ENCODE measurements at places on chromosomes 5 and 9.

- no peak for DNase-seq
Observed at GRCh38 chr5:112165399-112165798, 253.7 kb downstream of the EPB41L4A start.

DNA sequence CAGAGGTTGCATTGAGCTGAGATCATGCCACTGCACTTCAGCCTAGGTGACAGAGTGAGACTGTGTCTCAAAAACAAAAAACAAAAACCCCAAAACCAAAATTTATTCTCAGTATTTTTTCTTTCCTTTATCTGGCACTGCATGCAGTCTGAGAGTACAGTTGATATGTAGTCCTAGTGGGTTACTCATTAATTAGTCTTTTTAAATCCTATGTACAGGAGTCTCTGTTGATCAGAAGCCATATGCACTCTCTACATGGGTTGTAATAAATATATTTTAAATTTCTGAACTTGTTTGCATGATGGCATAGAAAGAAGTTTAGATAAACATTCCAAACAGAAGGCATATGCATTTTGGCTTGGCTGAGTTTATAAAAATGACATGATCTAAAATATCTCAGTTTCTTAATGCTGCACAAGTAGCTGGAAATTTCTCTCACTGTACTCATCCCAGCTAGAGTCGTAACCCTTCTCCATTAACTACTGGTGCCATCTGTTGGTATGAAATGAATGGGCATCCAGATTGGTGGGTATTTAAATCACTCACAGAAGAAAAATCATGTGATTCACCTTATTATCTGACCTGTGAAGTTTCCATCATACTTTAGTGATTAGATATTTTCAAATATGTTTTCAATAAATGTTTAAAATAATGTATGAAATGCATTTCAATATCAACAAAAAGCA is 284.8 kb downstream of the CTNND2 start:
- DNase-seq = no peak

DNA sequence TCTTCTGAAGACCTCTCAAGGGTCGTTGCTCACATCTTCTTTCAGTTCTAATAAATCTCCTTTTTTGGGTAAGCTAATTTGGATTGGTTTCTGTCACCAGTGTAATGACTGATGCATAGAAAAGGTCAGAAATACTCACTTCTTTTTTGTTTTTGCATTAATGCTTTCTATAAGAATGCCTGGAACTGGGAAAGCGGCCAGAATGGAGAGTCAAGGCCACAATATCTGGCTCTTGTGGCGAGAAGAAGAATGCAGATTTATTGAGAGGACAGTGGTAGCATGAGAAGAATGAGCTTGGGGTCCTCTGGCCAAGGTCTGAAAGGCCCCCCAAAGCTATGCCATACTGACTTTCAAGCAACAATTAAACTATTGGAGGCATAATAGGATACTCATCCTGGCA is 88.0 kb upstream of the SLC12A2 start:
- no peak for DNase-seq

GRCh38 chr5:65203746-65204145 is 278.0 kb downstream of the ADAMTS6 start:
- no peak for DNase-seq

DNA sequence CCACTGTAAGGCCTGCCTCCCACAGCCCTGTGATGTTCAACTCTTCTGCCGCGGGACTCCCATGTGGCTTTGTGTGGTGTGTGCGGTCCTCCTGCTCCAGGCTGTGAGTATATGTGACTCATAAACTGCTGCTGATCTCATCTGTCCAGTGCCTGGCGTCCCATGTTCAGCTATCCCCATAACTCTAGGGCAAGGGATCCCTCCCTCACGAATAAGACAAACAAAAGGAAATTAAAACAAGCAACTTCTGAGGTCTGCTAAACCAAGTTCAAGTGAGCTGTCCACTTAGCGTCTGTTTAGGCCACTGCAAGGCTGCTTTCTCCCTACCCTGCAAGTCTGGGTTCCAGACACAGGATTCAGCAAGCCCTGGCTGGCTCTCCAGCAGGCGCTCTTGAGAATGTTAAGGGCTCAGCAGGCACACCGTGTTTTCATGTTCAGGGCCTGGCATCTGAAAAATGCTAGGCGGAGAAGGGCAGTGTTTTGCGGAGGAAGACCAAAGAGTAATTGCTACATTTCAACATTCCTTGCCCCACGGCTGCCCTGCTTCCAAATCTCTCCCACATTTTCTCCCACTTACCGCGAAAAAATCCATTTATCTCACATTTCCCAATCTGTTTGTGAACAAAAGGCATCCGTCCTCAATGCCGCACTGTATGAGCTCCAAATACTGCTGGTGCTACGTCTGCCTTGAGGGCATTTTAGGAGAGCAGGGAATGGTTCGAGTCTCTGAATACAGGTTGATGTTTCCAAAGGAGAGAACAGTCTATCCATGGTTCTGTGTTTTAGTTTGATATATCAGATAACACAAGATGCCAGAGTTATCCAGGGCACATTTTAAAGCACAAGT is 280.2 kb downstream of the SEMA5A start:
- no peak for DNase-seq

DNA sequence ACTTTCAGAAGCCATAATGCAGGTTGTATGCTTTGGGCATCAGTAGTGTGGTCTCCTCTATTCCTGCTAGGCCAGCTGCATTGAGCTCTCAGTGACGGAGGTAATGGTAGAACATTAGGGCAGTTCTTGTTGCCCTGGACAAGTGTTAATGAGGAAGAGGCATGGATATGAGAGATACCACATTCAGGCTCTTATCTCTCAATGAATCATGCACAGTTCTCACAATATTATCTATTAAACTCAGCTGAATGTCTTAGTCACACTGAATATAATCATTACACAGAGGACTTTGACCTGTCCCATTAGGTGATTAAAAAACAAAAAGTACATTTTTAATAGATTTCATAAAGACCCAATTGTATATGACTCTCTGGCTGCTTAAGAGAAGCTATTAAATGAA is 76.6 kb upstream of the SSBP2 start:
- no peak for DNase-seq

DNA sequence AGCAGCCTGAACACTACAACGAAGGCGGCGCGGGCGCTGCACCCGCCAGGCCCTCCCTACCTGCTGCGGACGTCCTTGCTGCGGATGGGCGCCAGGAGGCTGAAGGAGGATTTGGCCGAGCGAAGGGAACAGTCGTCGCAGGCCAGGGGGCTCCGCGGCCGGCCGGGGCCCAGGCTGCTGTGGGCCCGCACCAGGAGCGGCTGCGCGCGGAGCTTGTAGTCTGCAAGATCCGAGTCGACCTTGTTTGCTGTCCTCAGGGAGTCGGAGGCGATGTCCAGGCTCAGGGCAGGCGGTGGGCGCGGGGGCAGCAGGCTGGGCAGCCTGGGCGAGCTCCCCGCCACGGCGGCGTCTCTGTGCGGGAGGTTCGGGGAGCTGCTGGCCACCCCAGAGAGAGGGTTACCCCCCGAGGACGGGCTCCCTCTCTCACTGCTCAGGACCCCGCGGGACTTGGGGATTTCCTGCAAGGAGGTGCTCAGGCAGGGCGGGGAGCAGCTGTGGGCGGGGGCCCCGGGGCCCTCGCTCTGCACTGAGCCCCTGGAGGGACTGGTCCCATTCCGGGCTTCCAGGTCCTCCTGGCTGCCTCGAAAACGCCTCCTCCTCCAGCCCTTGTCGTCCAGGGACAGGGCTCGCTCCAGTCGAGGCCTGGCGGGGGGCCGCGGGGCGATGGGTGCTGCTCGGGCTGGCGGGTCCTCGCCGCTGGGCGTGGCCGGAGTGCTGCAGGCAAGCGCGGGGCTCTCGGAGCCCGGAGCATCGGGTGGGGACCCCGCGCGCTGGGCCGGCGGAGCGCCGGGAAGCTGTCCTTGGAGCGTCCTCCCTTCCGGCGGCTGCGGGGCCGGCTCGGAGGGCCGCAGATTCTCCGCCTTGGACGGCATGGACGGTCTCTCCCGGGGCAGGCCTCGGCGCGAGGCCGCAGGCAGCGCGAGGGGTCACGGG is 831 bp downstream of the INPP5E start:
- DNase-seq = no peak

DNA sequence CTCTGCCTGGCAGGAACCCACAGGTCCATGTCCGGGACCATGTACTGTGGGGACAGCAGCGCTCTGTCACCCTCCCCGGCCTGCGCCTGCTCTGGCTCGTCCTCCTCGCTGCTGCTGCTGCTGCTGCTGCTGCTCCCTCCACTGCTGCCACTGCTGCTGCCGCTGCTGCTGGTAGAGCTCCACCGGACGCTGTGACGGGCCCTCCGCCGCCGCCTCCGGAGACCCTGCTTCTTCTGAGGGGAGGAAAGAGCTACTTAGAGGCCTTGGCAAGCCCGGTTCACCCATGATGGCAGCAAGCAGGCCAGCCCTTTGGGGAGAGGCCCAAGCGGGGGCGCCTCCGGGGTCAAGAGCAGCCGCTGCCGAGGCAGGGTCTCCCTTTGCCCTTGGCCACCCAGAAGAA is 10.0 kb upstream of the CARD9 start:
- DNase-seq = no peak

GRCh38 chr9:87464110-87464991 is 33.3 kb upstream of the DAPK1 start:
- no peak for DNase-seq

DNA sequence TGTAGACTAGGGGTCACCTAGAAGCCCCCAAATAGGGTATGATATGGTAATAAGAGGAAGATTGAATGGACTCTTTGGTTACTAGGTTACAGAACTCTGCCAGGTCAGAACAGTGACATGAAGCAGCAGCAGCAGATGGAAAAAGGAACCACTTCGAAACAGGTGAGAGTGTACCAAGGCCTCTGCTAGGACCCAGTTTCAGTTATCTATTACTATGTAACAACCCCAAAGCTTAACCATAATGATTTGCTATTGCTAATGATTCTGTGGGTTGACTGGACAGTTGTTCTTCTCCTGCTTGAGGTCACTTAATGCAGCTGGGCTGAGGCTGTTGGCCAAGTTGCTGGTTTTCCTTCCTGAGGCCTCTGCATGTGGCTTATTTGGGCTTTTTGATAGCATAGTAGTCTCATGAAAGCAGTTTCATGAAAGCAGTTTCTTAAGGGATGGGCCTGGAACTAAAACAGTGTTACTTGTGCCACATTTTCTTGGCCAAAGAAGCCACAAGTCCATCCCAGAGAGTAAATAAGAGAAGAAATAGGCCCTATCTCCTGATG is 17.6 kb downstream of the C9orf43 start:
- DNase-seq = no peak

DNA sequence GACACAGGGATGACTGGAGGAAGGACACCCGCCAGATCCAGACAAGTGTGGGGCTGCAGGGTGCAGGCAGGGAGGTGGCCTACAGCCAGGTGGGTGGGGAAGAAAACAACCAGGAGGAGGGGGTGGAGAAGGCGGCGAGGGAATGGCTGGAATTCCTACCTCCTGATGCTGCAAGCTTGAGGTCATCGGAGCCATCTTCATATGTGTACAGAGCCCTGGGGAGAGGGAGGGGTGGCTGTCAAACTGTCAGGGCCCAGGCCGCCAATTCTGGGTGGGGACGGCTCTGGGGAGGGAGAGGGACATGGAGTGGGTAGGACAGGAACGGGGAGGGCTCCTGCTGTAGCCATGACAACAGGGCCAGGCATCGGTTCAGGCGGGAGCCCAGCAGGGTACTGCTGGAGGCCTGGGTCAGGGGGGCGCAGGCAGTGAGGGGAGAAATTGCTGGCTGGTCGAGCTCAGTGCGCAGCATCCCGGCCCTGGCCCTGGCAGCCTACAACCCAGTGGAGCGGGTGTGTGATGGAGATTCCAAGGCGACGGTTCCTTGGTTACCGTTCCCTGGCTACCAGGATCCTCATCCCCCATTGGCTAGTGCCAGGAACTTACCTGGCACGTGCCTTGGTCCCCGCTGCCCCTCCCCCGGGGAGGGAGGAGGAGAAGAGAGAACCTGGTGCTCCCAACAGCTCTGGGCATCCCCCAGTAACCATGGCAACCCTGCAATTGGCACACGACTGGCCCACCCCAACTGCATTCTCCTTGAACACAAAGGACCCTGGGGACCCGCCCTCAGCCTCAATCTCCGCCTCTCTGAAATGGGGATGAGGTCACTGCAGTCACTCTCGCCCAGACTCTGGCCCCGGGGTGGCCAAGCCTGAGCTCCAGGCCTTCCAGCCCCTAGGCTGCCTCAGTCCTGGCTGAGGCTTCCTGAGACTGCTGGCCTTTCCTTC is 4.5 kb downstream of the DBN1 start:
- no peak for DNase-seq

DNA sequence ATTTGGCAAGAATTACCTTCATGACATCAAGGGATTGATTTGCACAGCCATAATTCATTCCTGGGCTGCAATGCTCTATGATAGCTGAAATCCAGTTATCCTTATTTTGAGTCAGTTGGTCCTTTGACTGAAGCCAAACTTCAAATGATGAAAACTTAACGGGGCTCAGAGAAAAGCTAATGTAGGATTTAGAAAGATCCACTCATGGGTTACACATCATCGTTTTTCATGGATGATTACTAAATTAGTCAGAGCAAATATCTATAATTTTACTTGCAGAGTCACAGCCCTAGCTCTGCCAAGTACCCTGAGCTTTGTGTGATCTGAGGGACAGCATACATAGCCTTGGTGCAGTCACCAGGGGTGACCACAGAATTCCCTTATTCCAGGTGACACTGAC is 27.3 kb upstream of the MUSK start:
- no peak for DNase-seq

- DNase-seq = no peak
Observed at GRCh38 chr9:113600871-113601614, 137.5 kb downstream of the RGS3 start.

DNA sequence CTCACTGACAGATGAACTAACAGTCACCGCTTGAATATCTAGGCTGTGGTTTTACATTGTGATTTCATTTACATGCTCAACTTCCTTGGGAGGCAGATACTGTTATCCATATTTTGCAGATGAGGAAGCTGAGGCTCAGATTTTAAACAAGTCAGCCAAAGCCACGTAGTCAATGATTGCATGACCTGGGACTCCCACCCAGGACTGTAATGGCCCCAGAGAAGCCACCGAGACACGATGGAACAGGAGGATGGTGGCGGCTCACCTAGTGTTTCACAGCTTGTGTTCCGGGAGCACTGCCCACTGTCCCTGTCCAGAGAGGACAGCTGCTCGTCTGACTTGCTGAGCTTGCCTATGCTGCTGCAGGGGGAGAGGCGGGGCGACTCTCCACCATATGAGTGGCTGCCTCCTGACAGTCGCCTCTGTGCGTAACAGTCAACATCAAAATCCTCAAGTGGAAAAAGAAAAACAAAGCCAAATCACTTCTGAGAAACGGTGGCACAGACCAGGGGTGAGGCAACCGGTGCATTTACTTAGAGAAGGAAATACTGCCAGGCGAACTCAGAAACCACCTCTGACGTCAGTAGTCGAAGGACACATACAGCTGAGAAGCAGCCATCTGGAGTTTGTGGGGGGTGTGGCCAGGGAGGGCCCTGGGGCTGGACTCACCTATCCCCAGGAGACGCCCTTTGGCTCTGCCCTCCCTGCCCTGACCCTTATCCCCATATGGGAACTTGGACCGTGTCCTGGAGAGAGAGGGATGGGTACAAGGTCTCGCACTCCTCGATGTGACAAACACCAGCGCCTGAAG is 82.5 kb downstream of the PRRT1B start:
- no peak for DNase-seq
